GM04503 (cell line): ENCODE measurements at places on chromosomes 12 and 14.
A peak's percentile ranks its signal among the peaks of the same experiment; 100 is the strongest.

GRCh38 chr12:9084417-9084816, 31.3 kb downstream of the A2M start:
- DNase-seq: no peak

DNA sequence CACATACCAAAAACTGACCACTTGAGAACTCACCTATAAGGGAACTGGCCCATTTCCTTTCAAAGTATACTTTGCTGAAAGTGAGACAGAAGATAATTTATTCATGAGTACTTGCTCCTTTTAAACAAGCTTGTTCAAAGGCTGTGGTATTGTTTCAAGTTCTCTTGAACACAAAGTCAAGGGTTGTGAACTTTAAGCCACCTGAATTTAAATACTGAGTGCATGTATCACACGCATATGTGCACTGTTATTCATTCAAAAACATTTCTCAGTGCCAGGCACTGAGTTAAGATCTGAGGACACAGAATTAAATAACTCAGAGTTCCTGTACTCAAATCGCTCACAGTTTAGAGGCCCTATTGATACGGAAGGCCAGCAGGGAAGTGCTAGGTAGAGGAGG, 19.1 kb upstream of the LDHB start:
- DNase-seq: no peak

GRCh38 chr14:77258566-77258965, 12.4 kb downstream of the NGB start:
- DNase-seq: no peak

- DNase-seq: no peak
Observed at GRCh38 chr14:84789012-84789411, 740.9 kb upstream of the FLRT2 start.

DNA sequence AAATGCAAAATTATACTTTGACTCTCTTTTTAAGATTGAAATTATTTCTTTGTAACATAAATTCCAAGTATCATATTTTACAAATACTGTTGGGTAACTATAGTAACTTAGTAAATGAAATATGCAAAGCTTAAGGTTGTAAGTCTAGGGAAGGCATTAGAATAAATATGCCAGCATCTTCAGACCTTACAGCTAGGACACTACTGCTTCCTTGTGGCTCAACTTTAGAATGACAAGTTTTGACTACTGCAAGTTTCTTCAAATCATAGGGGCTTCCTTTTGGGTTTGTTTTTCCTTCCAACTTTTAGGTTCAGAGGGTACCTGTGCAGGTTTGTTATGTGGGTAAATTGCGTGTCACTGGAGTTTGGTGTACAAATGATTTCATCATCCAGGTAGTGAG, 17.7 kb upstream of the ANP32D start:
- no peak for DNase-seq

GRCh38 chr12:52873832-52874572, 25.2 kb upstream of the KRT78 start:
- DNase-seq: peak; percentile 69

DNA sequence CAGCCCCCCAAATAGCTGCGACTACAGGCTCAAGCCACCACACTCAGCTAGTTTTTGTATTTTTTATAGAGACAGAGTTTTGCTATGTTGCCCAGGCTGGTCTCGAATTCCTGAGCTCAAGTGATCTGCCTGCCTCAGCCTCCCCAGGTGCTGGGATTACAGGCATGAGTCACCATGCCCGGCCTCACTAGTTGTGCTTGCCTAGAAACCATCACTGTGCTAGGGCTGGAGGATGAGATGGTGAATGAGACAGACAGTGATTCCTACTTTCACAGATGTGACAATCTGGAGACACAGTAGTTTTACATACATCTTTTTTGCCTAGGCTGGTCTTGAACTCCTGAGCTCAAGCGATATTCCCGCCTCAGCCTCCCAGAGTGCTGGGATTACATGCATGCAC, 7.5 kb upstream of the MSI1 start:
- DNase-seq: no peak

DNA sequence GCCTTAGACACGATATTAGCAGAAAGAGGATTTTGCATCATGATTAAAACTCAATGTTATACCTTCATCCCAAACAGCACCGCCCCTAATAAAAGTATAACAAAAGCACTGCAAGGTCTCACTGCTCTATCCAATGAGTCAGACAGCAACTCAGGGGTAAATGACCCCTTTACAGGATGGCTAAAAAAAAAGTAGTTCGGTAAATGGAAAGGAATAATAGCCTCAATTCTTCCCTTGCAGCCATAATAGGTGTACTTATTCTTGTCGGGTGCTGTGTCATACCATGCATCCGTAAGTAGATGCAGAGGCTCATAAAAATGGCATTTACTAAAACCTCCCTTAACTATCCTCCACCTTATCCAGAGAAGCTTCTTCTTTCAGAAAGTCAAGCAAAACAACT, 53.9 kb upstream of the AP4S1 start:
- no peak for DNase-seq

- no peak for DNase-seq
Observed at GRCh38 chr12:75642226-75642625, 130.8 kb upstream of the KRR1 start.

DNA sequence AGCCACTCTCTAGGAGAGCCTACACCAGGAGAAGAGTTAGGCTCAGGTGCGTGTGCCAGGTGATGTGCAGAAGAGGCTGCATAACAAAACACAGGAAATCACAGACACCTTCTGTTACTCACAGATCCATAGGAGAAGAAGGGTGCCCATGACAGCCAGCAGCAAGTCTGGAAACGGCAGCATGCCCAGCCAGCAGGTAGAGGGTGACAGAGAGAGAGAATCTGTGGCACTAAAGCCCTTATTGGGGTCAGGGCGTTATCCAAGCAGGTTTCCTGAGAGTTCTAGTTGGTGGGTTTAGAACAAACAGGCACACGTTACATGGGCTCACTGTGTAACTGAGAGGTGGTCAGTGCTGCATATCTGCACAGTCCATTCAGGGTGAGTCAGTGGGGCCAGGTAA, 14.9 kb upstream of the SLC8A3 start:
- no peak for DNase-seq

GRCh38 chr12:124680863-124681778, 113.7 kb upstream of the NCOR2 start:
- DNase-seq: peak; percentile 90

GRCh38 chr12:120261951-120262851, 3.3 kb downstream of the PXN start:
- no peak for DNase-seq

- no peak for DNase-seq
Observed at GRCh38 chr12:120692524-120693033, 5.6 kb downstream of the MLEC start.

- DNase-seq: no peak
Observed at GRCh38 chr12:71157601-71158233, at the start of gene TSPAN8. TSPAN8 (minus strand) TSS chr12:71157999; CDS start chr12:71157678, 321 bp downstream.

DNA sequence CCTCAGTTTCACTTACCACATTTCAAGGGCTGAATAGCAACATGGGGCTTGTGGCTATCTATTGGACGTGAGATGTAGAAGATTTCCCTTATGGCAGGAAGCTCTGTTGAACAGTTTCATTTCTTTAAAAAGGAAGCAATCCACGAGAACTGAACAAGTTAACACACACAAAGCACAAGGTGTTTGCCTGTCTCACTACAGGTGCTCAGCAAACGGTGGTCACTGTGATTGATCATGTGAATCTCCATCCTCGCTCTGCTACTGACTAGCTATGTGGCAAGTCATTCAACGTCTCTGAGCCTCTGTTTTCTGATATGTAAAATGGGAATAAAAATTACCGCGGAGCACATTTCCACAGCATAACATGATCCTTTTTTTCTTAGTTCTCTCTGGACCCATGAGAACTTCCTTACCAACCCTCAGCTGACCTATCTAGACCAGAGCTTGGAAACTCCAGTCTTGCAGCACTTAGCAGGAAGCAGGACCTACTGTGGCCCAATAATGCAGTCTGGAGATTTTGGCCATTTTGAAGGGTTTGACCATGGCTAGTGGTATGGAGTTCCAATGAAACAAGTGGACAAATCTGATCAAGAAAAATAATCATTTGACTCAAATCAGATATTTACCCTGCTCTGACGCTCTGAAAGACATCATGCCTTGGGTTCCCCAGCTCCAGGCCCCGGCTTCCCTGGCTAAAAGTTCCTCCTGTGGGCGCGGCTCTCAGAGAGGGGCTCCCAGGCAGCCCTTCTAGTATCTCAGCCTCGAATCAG, 278.8 kb downstream of the ZFP36L1 start:
- no peak for DNase-seq

DNA sequence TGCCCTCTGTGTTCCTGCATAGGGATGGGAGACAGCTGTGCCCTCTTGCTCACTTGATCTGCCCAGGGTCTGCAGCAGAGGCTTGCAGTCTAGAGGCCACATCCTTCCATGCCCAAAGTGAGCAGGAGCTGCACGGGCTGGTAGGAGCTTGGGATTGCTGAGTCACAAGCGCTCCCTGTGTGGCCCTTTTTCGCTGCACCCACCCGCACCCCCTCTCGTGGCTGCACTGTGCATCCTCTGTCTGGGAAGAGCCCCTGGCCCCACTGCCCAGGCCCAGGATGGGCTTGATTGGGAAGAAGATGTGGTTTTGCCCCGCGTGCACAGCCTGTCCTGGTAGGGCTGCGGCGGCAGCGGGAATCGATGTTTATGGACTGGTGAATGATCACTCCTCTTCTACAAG, 192.4 kb downstream of the TSPAN9 start:
- DNase-seq: no peak

GRCh38 chr12:41465526-41465925, 277.4 kb downstream of the PDZRN4 start:
- no peak for DNase-seq

DNA sequence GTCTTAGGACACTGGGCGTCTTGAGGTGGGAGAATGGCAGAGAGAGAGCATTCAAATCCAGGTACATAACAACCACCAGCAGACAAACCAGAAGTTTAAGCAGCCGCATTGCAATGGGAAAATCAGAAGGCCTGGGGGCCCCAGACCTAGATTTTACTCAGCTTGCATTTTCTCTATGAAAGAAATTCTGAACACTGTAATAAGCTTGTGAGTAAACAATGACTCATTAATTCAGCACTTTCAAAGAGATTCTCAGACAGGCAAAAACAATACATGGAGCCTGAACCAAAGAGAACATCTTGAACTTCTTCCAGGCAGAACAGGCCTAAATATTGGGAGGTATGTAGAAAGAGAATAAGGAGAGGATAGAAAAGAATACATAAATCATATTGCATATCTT, 69.8 kb upstream of the IFNG-AS1 start:
- peak; percentile 47 for DNase-seq

DNA sequence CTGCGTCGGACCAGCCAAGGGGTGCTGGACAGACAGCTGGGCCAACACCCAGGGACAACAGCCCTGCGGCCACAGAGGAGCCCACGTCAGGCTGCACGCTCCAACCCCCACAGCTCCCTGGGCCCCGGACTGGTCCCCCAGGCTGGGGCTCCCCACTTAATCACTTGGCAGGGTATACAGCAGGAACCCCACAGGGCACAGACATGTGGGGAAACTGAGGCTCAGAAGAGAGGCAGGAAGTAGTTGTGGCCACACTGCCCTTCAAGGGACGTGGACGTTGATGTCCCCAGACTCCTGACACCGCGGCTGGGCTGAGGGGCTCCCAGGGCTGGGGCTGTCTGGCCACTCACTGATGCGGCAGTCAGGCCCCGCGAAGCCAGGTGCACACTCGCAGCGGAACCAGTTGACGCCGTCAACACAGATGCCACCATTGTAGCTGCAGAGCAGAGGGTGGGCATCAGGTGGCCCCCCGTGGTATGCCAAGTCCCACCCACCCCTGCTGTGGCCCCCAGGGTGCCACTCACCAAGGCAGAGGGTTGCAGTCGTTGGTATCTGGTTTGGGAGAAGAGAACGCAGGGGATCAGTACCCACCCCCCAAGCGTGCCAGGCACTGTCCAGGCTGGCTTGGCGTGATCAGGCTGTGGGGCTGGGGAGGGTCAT, 21.5 kb downstream of the JAG2 start:
- no peak for DNase-seq

GRCh38 chr12:47507221-47507620, 198.6 kb downstream of the RPAP3 start:
- DNase-seq: no peak

DNA sequence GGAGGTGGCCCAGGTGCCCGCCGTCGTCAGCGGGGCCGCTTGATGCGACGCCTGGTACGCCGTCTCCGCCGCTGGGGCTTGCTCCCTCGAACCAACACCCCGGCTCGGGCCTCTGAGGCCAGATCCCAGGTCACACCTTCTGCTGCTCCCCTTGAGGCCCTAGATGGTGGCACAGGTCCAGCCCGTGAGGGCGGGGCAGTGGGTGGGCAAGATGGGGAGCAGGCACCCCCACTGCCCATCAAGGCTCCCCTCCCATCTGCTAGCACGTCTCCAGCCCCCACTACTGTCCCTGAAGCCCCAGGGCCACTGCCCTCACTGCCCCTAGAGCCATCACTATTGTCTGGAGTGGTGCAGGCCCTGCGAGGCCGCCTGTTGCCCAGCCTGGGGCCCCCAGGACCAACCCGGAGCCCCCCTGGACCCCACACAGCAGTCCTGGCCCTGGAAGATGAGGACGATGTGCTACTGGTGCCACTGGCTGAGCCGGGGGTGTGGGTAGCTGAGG, 5.5 kb downstream of the LRP10 start:
- no peak for DNase-seq

- no peak for DNase-seq
Observed at GRCh38 chr14:36275741-36276140, 44.7 kb downstream of the MBIP start.

GRCh38 chr12:74537126-74537706, 419 bp upstream of the ATXN7L3B start:
- peak; percentile 12 for DNase-seq

- DNase-seq: no peak
Observed at GRCh38 chr12:9793779-9794395, 33.2 kb upstream of the CD69 start.

- no peak for DNase-seq
Observed at GRCh38 chr12:44441155-44441554, 435.0 kb downstream of the NELL2 start.

DNA sequence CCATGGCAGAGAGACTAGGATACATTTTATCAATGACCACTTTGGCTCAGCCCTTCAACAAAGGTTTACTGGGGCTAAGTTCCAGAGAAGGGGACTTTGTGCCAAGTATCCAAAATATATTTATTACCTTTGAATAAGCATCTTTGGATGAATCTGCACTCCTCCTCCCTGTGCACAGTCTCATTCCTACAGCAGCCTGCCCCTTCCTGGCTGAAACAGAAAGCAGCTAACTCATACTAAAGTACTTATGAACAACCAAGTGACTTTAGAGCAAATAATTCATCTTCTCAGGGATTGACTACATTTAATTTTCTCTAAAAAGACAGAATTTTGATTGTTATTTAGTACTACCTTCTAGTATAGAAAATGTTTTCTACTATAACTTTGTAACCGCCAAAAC, 47.8 kb upstream of the ETV6 start:
- no peak for DNase-seq

- DNase-seq: no peak
Observed at GRCh38 chr14:72518809-72519377, 375.0 kb downstream of the DPF3 start.

DNA sequence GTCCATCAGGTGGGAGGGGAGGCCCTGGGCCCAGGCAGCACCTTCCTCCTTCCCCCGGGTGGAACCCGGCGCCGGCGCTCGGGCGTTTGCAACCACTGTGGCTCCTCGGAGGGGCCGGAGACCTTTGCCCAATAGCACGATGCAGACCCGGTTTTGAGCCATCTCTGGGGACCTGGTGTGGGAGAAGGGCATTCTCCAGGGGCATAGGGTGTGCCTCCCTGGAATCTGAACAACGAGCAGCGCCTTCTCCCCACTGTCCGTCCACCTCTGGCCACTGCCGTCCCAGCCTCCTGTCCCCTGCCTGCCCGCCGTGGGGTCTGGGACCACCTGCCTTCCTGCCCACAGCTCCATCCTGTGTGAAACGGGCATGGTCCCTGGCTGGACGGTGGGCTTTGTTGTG, 12.5 kb downstream of the ZFYVE21 start:
- no peak for DNase-seq

- DNase-seq: peak; percentile 34
Observed at GRCh38 chr12:62537551-62537950, 70.9 kb downstream of the MON2 start.
